ENCODE measurements at places on chromosomes 3 and 15.
A peak's percentile ranks its signal among the peaks of the same experiment; 100 is the strongest.

DNA sequence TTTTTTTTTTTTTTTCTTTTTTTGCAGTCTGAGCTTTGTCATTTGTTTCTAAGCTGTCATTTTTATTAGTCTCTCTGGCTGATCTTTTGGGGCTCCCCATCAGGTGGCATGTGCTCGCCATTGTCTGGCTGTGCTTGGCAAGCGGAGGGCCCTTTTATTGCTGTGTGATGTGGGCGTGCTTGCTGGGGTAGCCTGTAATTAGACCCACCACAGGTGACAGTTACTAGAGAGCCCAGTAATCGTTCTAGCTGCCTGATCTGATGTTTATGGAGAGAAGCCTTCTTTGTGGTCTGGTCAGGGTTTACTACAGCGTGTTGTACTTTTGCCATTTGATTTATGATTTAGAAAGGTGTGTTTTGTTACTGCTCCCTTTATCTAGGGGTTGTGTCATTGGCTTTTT is 179.9 kb downstream of the MCTP2 start:
- DNase-seq = no peak

- DNase-seq = no peak
Measured at GRCh38 chr3:29514912-29515311, 234.0 kb downstream of the RBMS3 start.

- DNase-seq = no peak
Measured at GRCh38 chr3:25904206-25904605, 114.3 kb downstream of the OXSM start.

DNA sequence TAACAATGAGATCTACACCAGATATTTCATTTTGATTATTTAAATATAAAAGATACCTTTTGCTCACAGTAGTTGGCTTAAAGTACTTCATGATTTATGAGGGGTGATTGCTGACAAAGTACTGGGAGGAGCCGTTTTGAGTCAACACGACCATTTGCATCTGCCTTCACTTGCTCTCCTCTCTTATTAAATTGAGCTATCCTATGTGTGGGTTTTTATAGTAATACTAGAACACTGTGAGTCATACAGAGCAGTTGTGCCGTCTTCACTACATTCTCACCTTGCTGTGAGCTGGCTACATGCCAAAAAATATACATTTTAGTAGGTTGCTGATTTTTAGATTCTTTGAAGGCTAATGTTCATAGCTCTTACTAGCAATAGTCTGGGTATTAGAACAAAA is 161.2 kb downstream of the ALCAM start:
- DNase-seq = no peak

DNA sequence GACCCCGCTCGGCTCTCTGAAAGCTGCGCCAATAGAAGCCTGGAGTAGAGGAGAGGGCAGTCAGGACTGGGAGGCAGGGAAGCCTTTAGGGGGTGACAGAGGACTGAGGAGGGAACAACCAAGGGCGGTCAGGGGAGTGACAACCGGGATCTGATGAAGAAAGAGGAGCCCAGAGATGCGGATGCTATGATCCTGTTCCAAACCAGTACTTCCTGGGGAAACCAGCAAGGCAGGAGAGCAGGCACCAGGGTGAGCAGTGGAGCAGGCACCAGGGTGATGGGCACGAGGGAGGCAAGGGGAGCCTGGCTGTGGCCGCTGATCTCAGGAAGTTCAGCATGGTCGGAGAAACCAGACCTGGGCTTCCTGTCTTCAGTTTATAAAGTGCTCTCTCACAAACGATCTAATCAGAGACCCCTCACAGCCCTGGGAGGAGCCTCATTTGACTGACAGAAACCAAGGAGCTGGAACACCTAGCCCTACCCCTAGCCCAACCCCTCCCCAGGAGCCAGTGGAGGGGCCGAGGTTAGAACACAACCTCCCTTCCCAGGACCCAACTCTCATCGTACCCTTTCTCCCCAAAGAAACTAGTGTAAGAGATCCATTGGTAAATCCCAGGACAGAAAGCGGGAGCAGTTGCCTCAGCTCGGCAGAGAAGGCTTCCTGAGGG is 34.9 kb downstream of the CCDC33 start:
- no peak for DNase-seq

GRCh38 chr3:14425581-14426304 is 23.3 kb downstream of the SLC6A6 start:
- no peak for DNase-seq

DNA sequence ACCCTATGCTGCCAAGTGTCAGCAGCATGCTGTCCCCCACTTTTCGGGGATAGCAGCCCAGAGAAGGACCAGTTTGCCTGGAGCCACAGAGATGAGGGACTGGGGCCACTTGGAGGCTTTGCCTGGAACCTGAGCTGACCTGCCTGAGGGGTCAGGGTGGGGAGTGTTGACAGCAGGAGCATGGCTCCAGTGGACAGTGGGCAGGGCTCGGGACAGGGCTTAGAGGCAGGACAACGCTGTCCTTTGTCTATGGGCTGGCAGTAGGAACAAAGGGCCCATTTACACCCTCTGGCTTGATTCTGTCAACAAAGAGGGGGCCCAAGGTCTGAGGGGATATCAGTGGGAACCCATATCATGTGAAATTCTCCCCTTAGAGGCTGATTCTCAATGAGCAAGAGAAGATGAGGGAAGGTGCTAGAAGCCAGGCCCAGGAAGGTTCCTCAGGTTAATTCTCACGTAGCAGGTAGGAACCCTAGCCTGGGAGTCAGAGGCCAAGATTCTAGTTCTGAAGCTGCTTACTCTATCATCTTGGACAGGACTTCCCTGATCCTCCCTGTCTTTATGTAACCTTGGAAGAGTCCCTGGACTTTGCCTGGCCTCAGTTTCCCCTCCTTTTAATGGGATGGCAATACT is 29.7 kb upstream of the HHATL start:
- no peak for DNase-seq

DNA sequence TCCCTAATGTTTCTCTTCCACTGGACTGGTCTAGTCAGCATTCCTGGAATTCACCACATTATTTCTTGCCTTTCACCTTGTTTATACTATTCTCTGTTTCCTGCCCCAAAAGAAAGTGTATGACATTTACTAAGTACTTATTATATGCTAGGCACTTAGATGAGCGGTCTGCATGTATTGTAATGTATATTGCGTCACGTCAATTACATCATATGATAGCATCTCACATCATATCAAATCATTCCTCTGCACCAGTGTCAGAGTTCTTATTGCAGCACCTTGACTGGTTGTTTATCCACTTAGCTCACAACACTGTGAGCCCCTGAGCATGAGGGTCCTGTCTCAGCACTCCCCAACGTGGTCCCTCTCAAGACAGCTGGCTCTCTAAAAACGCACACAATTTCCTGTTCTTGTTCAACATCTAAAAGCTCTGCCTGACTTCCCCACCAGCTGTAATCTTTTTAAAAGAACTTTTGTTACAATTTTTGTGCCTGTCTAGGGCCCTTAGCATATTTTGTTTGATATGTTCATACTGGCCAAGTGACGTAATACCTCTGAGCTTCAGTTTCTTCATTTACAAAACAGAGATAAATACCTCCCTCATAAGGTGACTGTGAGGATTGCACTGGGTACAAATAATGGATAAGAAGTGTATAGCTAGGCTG is 58.8 kb downstream of the ARHGAP31 start:
- DNase-seq = no peak

DNA sequence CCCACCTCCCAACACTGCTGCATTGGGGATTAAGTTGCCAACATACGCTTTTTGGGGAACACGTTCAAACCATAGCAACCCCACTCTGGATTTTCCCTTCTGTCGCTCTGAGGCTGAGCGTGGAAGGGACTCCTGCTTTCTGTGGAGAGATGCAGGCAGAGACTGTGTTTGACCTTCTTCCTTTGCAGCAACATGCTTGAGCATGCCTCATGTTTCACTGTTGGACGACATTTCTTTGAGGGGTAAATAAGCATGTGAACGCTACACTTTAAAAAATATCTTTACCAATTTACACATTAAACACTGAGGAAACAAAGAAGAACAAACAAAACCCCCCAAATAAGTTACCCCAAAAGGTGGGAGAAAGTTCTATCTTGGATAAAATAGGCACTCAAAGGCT is 14.2 kb upstream of the MAPK6 start:
- DNase-seq = no peak

- no peak for DNase-seq
Measured at GRCh38 chr3:78823434-78823833, 944.4 kb downstream of the ROBO1 start.

- no peak for DNase-seq
Measured at GRCh38 chr3:167885277-167885676, 149.8 kb downstream of the SERPINI1 start.

DNA sequence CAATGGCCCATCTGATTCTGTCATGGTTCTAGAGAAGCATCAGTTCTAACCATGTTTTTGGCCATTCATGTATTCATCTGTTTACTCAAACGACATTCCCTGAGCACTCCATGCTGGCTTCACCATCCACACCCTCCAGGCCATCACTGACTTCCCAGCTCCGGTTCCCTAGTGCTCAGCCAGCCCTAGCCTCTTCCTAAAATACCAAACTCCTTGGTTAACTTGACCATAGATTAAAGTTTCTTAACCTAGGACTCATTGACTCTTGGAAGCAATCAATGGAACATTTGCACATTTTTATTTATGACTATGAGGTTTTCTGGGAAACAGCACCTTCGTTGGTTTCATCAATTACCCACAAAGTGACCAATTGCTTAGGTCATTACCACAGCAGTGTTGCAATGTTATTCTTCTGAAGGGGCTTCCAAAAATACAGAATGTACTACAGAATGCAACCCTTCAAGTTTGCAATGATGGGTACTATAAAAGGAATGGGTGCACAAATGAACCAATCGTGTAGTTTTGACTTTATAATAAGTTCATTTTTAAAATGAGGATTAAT is 27.2 kb upstream of the SLC25A36 start:
- DNase-seq = no peak

GRCh38 chr15:89057506-89058133 is 30.6 kb upstream of the ABHD2 start:
- DNase-seq = peak; percentile 81

GRCh38 chr15:26084771-26085170 is 221.6 kb upstream of the ATP10A start:
- no peak for DNase-seq

DNA sequence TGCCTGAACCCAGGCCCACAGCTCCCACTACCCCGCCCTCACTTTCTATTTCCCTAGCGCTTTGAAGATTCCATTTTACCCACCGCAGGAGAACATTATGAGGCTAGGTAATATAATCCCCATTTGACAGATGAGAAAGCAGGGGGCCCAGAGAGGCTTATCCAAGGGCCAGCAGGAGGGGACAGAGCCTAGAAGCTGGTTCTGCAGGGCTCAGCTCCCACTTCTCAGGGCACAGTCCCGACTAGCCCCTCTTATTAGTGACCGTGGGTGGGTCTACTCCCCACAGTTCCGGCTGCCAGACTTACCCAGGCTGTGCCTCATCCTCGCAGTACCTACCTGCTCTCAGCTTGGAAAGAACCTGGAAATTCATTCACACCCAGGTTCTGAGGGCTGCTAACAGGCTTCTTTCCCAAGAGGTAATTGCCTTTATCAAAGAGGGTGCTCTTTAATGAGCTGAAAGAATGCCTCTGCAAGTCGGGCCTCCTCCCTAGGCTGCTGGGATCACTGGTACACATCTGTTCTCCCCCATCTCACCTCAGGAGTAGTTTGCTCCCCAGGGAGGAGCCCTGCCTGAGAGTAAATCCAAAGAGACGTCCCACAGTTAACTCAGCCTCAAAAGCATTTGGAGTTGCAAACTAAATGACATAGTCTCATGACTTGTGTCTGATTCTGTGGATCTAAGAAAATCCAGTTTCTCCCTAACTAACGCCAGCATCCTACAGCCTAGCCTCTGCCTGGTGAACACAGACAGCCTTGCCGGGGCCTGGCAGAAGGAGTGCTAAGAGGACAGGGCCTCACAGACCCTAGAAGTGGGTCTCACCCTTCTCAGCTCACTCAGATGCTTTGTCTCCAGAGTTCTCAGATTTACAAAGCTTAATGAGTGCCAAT is 125.0 kb downstream of the CHSY1 start:
- DNase-seq = no peak

GRCh38 chr3:186386883-186387560 is 25.0 kb upstream of the DGKG start:
- no peak for DNase-seq

DNA sequence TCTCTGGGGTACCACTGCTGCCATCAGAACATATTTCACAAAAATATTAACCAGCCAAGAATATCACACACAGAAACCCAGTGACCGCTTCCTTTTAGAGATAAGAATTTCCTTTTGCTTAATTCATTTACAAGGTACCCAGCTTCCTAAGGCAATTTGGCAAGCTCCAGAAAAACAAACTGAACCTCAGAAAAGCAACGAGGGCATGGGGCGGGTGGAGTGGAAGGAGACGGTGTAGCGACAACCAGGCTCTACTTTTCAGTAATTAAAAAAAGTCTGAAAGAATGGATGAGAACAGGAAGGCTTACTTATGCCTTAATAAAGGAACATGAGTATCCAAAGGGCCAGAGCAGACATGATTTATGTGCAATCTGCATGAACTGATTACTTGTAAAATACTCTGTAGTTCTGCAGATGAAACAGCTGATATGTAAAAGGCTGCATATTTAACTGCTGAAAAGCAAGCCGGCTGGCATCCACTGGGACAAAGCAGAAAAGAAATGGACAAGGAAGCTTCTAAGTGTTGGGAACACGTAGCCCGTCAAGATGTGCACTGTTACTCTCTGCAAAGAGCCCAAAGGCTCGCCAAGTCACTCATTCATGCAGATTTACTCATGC is 18.6 kb downstream of the RFTN1 start:
- DNase-seq = no peak

GRCh38 chr3:188899881-188900280 is 271.9 kb upstream of the TPRG1 start:
- DNase-seq = no peak

- DNase-seq = no peak
Measured at GRCh38 chr3:50303013-50303815, at the start of gene HYAL1. HYAL1 (minus strand) TSS chr3:50303574; CDS start chr3:50302956, 618 bp downstream.

DNA sequence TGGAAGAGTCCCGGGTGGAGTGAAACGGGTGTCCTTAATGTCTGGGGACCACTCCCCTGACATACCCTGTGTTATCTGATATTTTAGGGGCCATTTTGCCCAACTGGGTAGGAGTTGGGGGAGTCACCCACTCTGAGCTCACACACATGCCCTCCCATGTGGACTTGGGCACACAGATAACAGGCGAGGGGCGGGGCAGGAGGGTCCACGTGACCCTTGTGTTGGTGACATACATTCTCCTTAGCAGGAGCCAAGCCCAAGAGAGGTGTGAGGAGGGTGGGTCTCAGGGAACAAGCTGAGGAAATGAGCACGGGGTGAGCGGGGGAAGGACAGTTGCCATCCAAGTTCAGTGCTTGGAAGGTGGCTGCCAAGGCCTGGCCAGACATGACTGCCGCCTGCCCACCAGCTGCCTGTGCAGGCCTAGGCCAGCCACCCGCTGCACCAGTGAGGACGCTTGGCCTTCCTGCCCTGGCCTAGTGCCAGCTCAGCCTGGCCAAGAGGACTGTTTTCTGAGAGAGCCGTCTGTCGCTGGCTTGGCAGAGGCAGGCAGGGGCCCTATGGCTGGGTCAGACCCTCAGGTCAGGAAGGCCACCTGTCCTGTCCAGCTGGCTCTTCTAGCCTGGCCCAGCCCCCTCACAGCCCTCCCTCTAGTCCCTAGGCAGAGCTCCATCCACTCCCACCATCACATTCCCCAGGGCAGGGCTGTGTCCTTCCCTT is 31.3 kb upstream of the TMEM115 start:
- DNase-seq = no peak

GRCh38 chr3:12999147-13000140 is 73.8 kb downstream of the IQSEC1 start:
- DNase-seq = no peak
